Inflammatory macrophage treated with lipopolysaccharide for 1 hour (primary cell): ENCODE measurements at places on chromosomes 3 and 15.

- no peak for DNase-seq
Measured at GRCh38 chr3:134369231-134369741, 5.0 kb downstream of the AMOTL2 start.

DNA sequence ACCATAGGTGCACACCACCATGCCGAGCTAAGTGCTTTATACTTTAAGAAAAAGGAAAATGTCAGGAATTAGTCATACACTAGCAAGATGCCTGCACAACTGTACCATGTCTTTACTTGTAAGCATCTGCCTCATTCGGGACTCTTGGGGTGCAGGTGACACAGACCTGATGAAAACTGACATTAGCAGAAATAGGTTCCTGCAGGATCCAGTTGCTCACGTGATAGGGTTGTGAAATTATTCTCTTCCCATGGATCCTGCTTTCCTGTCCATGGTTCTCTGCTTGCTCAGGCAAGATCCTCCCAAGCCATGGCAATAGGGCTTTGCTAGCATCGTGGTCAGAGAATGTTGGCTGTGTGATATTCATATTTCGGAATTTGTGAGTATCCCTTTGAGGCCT is 10.2 kb upstream of the LHFPL4 start:
- no peak for DNase-seq

DNA sequence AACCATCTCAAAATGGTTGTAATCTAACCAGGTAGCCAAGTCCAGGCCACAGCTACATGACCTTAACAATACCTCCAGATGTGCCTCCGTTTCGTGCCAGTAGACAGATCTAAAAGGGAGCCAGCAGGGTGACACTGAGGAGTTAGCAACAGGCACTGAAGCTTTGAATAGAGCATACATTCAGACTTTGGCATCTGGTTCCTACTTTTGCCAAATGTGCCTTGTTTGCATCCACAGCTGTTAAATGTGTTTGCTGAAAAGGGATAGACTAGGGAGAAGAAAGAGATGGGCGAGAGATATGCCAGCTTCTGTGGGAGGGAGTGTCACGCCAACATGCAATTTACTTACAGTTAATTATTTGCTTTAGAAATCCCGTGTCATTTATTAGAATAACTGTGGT is 1433.9 kb upstream of the CADM2 start:
- DNase-seq, result no peak

DNA sequence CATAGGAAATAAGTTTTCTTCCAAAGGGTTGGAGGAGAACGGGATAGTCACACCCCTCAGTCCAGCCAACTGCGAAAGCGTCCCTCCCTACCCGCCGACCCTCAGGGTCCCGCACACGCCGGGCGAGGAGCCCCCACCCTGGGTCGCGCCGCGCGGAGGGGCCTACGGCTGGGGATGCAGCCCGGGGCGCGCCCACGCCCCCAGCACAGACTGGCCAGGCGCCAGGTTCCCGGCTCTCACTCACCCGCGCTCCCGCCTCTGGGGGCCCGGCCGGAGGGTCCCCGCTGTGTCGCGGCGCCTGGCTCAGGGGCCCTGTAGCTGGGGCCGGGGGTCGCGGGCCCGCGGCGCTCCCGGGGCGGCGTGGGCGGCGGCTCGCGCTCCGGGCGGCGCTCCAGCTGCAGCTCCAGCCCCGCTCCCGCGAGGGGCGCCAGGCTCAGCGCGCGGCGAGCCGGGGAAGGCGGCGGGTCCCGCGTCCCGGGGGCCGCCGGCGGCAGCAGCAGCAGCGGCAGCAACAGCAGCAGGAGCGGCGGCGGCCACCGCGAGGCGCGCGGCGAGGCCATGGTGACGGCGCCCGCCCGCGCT is 375 bp downstream of the HEG1 start:
- DNase-seq, result no peak

GRCh38 chr3:31550452-31551251 is 17.9 kb downstream of the STT3B start:
- no peak for DNase-seq

DNA sequence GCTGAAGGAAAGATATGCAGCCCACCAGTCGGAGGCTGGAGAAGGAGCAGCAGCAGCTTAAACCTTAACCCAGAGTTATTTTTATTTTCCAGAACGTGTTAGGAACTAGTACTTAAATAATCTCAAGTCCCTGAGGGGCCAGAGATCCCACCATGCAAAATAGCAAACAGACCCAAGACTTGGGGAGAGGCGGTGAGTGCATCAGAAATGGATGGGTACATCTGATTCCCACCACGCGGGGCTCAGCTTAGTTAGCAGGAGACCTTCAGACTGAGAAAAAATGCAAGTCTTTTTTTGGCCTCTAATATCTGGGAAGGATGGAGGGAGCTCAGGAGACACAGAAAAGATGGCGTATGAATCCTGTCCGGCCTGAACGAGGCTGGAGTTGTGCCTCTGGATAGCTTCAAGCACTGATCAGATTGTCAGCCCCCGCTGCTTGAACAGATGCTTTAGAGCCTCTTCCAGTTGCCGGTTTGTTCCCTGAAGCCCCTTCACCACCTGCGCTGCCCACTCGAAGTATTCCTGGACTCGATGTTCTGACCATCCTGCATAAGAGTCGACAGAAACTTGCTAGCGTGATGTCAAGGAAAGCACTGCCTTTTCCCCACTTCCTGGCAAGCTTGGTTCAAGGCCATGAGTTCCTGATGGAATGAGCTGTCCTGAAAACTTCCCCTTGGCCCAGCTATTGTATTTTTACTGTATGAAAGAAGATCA is 1.3 kb downstream of the HDDC3 start:
- no peak for DNase-seq
